Activated CD8-positive, alpha-beta memory T cell treated with anti-CD3 and anti-CD28 coated beads for 48 hours (primary cell): ENCODE measurements at places on chromosomes 7 and 10.

- DNase-seq = no peak
These were observed 499.1 kb downstream of the ACTR3B start for GRCh38 chr7:153258686-153259085.

DNA sequence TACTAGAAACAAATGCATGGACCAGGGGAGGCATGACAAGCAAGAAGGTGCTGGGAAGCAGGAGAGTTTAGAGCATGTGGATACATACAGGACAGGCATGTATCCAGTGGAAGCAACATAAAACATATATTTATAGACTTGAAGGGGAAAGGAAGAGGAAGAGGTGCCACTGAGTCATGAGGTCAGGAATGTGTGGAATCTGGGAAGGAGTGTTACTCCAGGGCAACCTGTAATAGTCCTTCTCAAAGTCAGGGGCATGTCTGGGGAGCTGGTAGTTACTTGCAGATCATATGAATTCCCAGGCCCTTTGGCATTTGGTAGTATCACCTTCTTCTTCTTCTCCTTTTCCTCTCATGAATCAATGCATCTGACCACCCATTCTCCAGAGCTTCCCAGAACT lies 246.6 kb downstream of the XPNPEP1 start:
- DNase-seq = no peak

GRCh38 chr7:83060218-83060617 lies 102.5 kb downstream of the PCLO start:
- no peak for DNase-seq

DNA sequence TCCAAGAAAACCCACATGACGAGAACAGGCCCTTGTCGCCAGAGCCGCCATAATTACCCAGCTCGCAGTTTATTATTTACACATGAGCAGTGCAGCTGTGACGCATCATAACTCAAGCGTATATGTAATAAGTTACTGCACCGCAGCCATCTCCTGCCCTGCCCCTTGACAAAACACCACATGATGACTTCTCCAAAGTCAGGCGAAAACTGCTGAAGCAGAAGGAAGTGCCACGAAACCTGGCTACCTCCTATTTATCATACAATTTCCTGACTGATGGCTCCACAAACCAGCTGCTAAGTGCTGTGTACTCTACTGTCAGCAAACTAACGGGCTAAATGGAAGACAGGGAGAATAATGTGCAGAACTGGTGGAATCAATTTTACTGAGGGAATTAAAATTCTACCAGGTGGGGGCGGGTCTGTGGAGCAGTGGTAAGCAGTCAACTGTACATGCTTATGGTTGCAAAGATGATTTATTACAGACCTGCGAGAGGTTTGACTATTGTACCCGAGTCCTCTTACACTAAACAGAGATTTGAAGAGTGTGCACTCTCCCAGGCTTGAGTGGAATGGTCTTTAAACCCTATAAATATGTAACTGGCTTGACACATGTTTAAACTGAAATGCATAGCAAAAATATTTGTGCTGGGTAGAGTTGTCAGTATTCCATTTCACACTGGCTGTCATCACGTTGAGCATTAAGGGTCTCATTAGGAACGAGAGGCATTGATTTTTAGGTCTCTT lies 156.0 kb downstream of the GLI3 start:
- no peak for DNase-seq

GRCh38 chr10:112875476-112876267 lies 74.4 kb upstream of the TCF7L2 start:
- no peak for DNase-seq

GRCh38 chr7:85095806-85096205 lies 91.0 kb downstream of the SEMA3D start:
- no peak for DNase-seq

DNA sequence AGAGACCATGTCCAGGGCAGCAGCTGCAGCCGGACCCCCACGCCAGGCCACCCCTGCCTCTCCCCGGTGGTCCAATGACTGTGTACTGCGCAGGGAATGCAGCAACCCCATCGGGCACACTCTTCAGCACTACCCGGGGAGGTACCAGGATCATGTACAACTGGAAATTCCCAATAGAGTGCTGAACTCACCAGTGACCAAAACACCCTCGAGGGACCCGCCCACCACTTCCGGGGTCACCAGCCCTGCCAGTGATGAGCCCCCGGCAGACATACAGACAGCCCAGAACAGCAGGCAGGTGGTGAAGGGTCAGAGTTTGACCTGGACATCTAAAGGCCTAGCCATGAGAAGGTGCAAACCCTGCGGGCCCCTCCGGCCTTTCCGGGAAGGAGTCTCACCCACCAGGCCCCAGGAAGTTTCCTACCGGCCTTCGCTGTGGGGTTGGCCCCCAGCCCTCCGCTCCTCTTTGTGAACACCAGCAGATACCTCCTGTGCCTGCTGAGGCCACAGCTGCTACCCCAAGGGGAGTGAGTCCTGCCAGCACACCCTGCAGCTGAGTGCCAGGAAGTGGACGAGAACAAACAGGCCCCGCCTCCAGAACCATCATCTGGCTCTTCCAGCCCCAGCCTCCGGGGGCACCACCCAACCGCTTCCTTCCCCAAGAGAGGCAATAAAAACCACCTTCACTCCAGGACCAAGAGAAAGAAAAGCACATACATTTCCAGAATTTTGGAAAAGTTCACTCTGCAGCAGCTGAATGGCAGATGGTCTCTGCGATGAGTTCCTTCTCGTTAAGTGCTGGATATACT lies 5.0 kb upstream of the ANKRD61 start:
- no peak for DNase-seq

DNA sequence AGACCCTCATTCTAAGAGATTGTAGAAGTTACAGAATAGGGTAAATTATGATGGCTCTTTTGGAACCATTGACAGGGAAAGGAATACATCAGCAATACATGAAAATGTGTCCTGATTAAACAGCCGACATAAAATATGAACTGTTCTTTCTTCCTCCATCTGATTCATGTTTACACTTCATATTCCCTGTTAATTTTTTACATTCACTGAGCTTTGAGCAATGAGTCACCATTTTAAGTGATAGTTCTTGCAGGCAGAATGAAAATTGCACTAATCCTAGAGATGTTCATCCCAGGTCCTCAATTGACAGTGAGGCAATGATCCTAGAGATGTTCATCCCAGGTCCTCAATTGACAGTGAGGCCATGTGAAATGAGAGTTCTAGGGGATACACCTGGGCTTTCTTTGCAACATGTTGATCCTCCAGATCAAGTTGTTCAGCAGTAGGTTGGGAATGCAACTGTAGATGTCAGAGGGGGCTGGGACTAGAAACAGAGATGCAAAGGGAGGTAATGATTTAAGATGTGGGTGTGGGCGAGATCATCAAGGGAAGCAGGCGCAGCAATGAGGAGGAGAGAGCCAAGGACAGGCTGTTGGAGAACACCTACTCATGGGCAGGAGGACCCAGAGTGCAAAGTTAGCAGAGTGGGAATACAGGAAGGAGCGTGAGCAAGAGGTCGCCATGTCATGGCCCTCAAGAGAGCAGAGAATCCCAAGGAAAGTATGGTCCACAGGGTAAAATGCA lies 138.7 kb downstream of the ZNF365 start:
- DNase-seq = no peak

- DNase-seq = no peak
These were observed 218.4 kb upstream of the PPP2R2D start for GRCh38 chr10:131682271-131682962.

DNA sequence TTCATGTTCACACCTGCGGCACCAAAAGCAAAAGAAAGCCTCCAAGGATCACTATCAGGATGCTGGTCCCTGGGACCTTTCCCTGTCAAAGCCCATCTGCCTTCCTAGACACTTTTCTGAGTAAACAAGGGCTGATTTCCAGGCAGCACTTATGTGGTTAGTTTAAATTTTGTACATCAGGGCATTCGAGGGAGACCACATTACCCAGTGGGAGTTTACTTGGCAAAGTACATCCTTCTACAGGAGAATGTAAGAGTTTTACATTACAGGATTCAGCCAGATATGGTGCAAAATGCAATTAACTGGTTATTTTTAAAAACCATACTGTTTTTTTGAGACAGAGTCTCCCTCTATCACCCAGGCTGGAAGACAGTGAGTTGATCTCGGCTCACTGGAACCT lies 132.1 kb downstream of the CSTF2T start:
- DNase-seq = no peak

GRCh38 chr10:63537536-63537935 lies 16.3 kb downstream of the REEP3 start:
- no peak for DNase-seq

DNA sequence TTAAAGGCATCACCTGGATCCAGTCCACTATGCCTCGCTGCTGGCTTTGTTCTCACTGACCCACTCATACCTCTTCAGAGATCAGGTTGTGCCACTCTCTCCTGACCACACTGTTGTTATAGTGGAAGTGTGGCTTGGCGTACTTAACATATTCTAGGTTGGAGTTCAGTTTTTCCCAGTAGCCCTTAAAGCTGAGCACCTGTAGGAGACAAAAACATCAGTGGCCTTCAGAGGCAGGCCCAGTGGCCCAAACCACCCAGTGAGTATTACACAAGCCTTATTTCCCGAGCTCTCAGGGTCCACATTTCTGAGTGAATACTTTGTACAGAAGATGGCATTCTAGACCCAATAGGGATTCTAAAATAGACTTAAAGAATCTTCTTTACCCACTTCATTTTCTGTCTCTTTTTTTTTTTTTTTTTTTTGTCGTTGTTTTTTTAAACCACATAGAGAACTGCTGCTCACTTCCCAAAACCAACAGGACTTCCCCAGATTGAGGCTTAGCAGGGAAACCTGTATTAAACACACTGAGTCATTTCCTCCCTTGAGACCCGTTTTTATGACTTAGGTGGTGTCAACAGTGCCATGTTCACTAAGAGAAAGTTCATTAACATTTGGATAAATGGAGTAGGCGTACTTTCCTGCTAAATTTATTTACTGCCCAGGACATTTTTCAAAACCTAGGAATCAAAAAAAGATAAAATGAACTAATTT lies 85.8 kb downstream of the GSAP start:
- DNase-seq = no peak

GRCh38 chr10:5744849-5745248 lies 60.2 kb downstream of the TASOR2 start:
- DNase-seq = no peak

DNA sequence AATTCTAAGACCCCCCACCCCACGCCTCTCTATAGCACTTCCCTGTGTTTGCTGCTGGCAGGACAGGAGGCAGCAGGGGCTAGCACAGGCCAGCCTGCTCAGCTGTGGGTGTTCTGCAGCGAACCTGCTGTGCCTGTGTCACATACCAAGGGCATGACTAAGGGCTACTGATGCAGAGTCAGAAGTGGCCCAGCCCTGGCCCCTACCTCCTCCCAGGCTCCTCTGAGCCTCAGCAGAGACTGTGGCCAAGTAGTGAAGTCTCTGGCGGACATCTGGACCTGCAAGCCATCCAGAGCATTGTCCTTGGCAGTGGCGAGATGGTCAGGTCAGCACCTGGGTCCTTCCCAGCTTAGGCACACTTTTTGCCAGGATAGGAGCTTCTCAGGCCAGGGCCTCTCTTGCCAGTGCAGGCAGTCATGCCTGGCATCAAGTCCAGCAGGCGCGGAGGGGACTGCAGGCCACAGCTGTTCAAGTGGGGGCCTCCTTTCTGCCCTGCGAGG lies 116.3 kb upstream of the RET start:
- no peak for DNase-seq

- DNase-seq = no peak
These were observed 39.9 kb upstream of the RBM33 start for GRCh38 chr7:155604504-155604997.

GRCh38 chr7:147639751-147640150 lies 950.8 kb upstream of the C7orf33 start:
- DNase-seq = no peak

DNA sequence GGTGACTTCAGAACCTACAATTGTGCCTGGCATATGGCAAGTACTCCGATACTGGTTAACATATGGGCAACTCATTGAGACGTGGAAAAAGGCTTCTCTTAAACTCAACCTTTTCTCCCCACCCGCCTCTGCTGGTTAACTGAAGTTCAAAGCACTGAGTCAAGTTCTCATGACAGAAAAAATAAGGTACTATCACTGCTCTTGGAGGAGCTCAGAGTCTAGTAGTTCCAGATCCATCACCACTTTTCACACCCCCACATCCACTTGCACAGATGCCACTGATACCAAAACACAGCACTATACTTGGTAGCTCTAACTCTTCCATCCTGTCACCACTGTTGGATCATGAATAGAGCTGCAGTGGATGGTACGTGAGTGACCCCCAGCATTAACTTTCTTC lies 36.2 kb downstream of the CCDC6 start:
- no peak for DNase-seq

- no peak for DNase-seq
These were observed at the start of gene IRF5 for GRCh38 chr7:128937647-128938543. IRF5 (plus strand) TSS chr7:128937927; CDS start chr7:128942082, 4,155 bp downstream.

GRCh38 chr7:41832941-41833340 lies 130.1 kb upstream of the INHBA start:
- no peak for DNase-seq

DNA sequence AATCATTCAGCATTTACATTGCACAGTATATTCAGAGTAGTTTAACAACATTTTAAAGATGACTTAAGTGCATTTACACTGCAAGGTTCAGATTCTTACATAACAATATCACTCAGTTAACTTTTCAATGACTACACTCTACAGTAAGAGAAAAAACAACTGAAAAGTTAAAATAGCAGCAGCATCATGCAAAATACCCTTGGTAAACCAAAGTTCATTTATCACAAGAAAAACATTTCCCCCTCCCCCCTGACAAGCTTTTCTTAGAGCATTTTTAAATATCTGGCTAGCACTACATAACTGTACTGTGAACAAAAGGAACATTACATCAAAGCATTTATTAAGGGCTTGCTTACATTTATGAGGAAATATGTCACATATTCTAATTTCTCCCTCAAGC lies 179.5 kb upstream of the HGF start:
- no peak for DNase-seq

- DNase-seq = no peak
These were observed 38.7 kb upstream of the BICC1 start for GRCh38 chr10:58473976-58474375.

GRCh38 chr10:15433850-15434537 lies 62.9 kb upstream of the FAM171A1 start:
- DNase-seq = peak; percentile 7
